NCI-H146 (cell line): ENCODE measurements at places on chromosomes 1 and 21.

DNA sequence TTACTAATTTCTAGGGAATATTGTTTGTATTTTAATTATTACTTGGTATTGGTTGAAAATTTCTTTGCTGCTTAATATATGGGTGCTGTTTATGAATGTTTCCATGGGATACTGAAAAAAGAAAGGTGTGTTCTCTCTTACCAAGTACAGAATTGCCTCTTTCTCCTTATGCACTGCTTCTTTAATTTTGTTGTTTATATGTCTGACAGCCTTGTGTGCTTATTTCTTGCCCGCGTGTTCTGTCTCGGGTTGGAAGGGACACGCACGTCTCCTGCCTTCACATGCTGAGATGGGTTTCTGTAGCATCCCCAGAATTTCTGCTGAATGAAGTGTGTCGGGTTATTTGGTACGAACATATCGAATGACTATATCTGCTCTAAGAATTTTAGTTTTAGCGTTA is 51.1 kb downstream of the AGPAT3 start:
- DNase-seq: no peak

DNA sequence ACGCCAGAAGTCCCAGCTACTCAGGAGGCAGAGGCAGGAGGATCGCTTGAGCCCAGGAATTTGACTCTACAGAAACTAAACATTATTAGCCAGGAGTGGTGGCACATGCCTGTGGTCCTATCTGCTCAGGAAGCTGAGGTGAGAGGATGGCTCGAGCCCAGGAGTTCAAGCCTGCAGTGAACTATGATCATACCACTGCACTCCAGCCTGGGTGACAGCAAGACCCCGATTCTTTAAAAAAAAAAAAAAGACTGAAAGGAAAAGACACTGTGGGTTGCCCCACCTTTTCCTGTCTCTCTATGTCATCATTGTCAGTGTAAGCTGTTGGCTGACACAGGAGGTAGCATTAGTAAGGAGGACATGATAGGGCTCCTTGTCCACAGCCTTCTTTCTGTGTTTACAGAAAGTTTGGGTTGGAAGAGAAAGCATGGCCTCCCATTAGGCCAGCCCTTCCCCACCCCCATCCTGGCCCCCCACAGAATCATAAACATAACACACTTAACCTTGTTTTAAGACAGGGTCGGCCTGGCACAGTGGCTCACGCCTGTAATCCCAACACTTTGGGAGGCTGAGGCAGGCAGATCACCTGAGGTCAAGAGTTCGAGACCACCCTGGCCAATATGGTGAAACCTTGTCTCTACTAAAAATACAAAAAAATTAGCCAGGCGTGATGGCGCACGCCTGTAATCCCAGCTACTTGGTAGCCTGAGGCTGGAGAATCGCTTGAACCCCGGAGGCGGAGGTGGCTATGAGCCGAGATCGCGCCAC is 20.6 kb upstream of the RCAN3 start:
- DNase-seq: no peak

DNA sequence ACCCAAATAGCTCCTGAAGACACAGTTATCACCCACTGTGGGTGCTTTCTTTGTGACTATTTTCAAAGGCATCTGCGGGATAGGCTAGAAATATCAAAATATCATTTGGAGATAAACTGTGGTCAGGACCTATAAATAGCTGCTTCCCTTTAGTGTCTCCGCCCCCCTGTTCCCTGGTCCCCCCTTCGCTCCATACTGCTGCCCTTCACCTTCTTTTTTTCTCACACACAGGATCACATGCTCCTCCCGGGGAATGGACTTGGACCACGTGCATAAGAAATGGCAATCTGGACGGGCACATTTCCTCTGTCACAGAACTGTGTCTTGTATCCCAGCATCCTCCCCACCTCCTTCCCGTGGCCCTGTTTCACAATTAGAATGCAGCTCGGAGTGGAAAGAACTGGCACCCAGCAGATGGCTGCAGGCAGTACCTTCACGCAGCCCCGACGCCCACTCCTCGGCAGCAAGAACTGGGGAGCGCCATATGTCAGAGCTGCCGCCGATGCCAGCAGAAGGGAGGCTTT is 68.8 kb upstream of the SSX2IP start:
- DNase-seq: peak; percentile 34

DNA sequence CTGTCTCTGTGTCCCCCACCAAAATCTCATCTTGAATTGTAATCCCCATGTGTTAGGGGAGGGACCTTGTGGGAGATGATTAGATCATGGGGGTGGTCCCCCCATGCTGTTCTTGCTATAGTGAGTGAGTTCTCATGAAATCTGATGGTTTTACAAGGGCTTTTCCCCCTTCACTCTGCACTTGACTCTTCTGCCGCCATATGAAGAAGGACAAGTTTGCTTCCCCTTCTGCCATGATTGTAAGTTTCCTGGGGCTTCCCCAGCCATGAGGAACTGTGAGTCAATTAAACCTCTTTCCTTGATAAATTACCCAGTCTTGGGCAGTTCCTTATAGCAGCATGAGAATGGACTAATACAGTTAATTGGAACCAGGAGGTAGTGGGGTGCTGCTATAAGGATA is 137.1 kb upstream of the RAB4A start:
- no peak for DNase-seq

DNA sequence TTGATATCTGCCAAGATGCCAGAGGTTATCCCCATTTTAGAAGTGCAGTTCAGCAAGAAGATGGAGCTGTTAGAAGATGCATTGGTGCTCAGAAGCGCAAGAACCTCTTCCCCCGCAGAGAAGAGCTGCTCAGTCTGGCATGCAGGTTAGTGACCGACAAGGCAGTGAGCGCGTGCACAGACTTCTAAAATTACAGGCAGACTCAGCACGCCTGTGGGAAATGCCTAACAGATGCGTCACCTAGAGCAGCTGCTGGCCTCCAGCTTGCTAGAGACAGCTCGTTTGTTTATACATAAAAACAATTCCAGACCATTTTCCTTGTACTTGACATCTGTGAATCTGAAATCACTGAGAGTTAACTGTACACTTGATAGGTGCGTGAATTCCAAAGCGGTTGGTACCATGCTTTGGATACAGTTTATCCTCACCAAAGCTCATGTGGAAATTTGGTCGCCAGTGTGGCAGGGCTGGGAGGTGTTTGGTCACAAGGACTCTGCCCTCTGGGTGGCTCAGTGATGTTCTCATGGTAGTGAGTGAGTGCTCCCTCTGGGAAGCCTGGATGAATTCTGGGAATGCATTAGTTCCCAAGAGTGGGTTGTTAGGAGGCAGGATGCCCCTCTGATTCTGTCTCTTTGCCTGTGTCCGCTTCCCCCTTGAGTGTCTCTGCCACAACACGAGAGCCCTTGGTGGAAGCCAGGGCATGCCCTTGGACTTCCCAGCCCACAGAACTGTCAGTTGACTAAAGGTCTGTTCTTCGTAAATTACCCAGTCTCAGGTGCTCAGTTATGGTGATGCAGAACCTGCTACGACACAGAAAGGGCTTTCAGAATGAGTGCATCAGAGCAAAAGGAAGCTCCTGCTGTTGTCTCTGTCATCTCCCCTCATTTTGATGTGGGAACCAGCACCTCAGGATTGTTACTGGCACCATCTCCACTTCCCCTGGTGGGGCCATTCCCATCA is 24.4 kb downstream of the SNAP47 start:
- DNase-seq: no peak

DNA sequence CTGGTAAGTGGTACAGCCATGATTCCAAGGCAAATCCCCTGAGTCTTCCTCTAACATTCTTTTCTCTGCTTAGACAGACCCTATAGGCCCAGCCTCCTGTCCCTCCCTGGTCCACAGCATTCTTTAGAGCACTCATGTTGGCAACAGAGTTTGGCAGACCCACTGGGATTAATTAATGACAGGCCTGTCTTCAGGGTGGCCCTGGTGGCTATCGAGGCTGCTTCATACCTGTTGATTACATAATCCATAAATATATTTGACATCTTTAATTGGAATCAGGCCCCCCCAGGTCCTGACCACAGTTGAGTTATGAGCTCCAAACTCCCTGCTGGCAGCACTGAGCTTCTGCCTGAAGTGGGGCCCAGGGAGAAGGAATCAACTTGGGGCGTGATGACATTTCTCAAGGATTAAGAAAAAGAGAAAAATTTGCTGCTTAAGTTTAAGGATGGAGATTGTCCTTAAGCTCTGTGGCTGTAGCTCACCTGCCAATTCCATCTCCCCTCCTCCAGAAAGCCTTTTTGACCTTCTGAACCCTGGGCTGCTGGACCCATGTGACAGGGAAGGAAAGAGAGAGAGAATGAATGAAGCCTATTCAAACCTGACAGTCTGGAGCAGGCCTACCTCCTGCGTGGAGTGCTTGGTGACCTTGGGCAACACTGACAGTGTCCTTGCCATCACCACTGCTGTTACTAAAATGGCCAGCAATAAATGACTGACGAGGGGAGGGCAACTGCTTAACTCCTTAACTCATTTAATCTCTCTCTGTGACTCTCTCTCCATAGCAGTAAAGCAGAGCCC is 156.6 kb downstream of the TRABD2B start:
- no peak for DNase-seq

GRCh38 chr21:41235201-41235600 is 67.2 kb downstream of the BACE2 start:
- no peak for DNase-seq

DNA sequence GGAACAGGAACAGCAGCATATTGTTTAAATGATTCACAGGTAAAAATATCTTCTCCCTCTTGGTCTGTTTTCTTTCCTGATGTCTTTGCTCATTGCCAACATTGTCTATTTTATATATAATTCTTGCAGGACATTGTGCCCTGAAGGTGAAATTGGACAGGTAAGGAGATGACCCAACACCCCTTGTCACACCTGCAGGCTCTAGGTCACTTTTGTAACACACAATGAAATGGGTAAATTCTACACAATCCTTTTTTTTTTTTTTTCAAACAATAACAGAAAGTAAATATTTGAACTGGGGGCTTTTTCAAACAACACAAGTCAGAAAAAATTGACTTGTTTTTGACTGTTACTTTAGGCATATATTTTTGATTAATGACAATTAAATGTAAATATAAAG is 62.9 kb upstream of the ERG start:
- DNase-seq: peak; percentile 72
